H9 (cell line): ENCODE measurements at places on chromosomes 16 and 17.

GRCh38 chr17:59437791-59438281, 106.4 kb downstream of the YPEL2 start:
- DNase-seq, result no peak

GRCh38 chr17:13671341-13671740, 69.6 kb upstream of the HS3ST3A1 start:
- no peak for DNase-seq

- no peak for DNase-seq
Measured at GRCh38 chr16:23920446-23920845, 84.7 kb downstream of the PRKCB start.

DNA sequence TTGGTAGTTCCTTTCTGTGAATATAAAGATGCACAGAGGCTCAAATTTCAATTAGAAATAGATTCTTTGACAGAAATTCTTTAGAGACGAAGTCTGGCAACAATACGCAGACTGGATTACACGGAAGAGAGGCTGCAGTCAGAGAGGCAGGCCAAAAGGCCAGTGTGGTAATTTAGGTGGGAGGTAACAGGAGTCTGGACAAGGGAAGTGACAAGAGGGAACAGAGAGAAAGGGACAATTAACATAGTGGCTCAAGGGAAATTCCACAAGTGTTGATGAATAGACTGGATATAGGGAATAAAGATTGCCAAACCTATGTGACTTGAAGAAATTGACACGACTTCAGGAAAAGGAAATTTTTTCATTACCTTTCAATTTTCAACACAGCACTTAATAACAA, 54.6 kb downstream of the STX8 start:
- no peak for DNase-seq

GRCh38 chr16:59295993-59296736, 562.0 kb upstream of the GOT2 start:
- DNase-seq, result no peak

GRCh38 chr16:64711596-64711995, 410.3 kb downstream of the CDH11 start:
- no peak for DNase-seq

DNA sequence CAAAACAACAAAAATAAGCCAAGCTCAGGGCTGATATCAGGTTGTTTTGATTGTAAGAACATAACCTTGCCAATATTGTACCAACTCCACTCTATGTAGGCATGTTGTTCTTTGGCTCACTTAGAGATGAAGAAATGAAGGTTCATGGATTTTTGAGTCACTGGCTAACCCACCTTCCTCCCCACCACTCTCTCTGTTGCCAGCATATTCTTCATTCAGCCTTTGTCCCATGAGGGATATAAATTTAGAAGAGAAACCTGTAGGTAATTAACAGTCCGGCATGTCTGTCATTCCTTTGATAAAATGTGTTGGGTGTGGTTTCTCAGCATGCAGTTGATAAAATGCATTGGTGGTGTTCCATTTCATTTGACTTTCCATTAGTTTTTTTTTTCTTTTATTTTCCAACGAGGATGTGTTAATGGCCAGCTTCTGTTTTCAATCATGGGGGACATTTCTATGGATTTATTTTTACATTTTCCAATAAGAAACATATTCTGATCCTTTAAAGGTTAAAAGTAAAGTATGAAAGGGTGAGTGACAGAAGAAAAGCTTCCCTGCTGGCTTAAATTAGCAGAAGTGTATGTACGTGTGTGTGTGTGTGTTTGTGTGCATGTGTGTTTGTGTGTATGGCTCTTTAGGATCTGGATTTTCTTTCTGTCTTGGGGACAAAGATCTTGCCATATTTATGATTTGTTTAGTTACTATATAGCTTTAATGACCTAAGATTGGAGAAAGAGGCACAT, 166.2 kb upstream of the KCNJ16 start:
- DNase-seq, result no peak

DNA sequence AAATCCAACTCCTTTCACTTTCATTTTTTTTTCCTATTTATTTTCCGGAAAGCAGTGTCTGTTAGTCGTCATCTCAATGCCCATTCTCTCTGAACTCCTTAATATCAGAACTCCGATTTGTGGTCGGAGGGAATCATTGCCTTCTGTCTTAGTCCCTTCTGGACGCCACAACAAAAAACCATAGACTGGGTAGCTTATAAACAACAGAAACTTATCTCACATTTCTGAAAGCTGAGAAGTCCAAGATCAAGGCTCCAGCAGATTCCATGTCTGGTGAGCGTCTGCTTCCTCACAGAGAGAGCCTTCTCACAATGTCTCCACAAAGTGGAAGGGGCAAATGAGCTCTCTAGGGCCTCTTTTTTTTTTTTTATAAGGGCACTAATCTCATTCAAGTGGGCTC, 296.6 kb upstream of the CDH11 start:
- DNase-seq, result no peak

DNA sequence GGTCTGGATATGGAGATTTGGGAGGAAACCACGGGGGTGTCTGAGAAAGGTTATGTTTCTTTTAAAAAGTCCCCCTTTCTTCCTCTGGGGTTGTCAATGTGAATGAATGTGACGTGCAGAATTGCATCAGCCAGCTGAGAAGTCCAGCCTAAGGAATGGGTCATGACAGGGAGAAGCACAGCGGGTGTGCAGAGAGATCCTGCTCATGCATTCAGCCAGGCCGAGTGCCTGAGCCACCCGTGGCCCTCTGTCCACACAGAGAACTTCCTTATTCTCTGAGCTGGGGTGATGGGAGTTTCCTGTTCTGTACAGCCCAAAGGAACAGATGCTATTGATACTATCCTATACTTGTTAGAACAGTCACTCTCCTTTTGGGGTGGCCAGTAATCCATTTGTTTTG, 117.9 kb downstream of the CPPED1 start:
- no peak for DNase-seq

DNA sequence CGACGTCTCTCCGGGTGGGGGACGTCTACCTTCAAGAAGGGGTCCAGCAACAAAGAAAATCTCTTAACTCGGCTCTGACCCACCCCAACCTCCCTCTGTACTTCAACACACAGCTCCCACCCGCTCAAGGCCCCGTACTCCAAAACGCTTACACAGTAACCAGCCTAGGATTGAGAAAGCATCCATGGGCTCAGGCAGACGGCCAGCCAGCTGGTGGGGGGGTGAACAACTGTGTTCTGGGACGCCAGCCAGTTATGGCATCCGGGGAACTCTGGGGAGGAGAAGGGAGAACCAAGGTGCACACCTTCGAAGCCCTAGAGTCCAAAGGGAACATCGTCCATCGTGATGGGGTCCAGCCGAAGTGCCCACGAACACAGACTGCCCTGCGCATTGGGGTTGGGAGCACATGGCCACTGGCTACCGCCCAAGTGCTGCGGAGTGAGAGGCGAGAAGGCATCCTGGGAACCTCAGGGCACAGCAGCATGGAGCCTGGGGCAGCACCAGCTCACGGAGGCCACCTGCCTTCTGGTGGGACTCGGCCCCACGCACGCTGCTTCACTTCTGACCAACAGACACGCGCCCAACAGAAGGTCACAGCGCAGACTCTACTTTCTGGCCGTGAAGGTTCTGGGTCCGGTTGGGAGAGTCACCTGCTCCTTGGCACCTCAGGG, 14.3 kb downstream of the SLC16A3 start:
- no peak for DNase-seq

DNA sequence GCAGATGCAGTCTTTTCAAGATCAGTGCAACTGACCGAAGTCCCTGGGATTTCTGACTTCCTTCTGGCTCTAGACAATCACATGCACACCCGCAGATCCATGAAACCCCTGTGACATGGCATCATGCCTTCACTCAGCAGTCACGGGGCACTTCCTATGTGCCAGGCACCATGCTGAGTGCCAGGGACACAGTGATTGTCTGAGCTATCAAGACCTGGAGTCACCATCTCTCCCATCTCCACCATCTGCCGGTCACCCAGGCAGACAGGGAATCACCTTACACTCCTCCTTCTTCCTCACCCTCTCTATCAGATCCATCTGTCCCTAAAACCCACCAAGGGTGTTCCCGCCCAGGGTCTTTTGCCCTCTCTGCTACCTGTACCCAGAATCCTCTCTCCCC, 5.3 kb downstream of the BEAN1 start:
- DNase-seq, result no peak

GRCh38 chr17:75643643-75644017, 10.4 kb downstream of the SMIM5 start:
- no peak for DNase-seq

DNA sequence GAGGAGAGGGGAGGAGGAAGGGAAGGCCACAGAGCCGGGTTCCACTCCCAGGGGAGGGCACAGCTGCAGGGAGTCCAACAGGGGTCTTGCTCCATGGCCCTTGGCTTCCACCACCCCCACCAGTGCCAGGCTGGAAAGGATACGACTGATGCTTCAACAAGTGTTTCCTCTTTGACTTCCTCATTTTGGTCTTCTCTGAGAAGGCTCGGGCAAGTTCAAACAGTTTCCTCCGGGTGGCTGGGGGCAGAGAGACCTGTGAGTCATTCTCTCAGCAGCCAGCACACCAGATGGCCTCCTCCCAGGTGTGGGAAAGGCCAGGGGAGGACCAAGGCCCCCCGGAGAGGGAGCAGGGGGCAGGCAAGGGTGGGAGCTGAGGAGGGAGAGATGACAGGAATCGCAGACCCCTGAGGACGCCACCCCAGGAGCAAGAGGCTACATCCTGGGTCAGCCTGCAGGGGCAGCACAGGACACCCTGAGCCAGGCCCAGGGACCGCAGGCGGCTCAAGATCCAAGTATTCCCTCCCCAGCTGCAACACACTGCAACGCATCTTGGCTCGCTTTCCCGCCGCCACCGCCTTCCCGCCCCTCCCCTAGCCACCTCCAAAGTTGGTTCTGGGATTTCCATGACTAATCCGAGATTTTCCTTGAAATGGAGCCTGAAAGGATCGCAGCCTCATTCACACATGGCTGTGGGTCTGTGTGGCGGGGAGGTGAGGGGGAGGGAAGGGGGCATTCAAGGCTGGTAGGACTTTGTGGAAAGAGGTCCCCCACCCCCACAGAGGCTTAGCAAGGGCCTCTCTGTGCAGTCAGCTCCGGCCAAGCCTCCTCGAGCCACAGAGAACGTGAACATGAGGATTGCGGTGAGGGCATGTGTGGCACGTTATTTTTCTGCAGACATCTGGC, 18.4 kb upstream of the MRPS23 start:
- DNase-seq, result peak; percentile 91

- no peak for DNase-seq
Measured at GRCh38 chr16:29687755-29688154, 8.8 kb downstream of the QPRT start.

- DNase-seq, result no peak
Measured at GRCh38 chr16:12572316-12572985, 231.2 kb downstream of the CPPED1 start.

DNA sequence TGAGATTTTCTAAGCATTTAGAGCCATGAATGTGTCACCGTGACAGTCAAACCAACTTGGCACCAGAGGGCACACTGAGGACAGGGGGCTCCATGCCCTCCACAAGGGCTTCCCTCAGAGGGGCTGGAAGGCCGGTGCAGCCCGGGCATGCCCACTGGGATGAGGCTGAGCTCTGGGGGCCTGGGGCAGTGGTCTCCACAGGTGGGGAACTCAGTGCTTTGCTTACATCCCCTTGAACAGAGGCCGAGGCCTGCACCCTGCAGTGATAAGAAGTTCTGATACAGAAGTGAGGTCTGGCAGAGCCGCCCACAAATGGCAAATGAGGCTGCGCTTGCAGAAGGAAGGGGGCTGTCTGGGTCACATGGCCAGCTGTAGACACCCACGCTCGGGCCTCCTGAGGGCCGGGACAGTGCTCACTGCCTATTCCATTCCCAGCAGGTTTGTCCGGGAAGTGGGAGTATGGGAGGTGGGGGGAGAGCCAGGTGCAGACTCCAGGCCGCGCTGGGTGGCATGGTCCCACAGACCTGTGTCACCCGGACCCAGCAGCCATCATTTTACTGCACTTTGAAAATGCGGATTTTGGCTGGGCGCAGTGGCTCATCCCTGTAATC, 116.8 kb upstream of the CREBBP start:
- no peak for DNase-seq

DNA sequence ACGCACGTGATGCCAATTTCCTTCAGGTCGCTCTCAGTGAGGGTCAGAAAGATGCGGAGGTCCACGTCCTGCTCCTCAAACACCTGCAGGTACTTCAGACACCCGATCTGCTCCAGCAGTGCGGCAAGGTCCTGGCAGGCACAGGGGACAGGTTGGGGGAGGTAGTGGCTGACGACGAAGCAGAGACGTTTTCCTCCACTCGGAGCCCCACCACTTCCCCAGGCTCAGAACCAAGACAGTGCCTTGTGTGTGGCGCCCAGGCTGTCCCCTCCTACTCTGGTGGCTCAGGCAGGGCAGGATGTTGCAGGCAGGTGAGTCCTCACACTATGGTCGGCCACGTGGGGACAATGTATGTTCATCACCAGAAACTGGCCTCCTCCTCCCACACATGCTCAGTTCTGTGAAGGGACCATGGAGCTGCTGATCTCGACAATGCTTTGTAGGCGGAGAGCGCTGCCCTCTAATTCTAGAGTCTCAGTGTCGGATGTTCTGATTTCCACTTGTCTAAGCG, 5.7 kb downstream of the NUDT16L1 start:
- no peak for DNase-seq

DNA sequence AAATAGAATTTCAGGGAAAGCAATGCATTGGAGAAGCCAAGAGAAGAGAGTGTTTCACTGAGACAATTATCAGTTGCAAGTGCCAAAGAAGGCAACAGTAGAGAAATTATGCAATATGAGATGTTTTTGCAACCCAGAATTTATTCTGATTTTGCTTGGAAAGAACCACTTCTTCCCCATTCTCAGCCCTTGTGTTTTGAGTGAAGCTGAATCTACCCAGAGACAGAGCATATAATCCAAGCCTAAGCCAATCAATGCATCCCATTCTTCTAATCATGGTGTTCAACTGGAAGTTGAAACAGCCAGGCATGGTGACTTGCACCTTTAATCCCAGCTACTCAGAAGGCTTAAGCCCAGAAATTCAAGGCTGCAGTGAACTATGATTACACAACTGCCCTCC, 6.9 kb upstream of the SCNN1G start:
- no peak for DNase-seq

DNA sequence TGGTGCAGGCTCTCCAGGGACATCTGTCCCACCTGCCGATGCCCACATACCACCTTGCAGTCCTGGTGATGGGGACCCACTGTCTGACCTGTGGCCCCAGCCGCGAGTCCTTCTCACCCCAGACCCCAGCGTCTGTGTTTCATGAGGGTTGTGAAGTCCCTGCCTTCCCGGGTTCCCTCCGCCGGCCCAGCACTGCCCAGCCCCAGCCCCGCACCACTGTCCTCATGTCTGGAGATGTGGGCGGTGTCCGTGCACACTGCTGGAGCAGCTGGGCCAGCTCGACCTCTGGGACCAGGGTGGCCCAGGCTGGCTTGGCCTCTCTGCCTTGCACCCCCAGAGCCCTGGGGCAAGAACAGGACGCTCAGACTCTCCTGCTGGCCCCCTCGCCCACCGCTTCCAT, 199.5 kb upstream of the CIBAR2 start:
- DNase-seq, result no peak

- peak; percentile 44 for DNase-seq
Measured at GRCh38 chr16:51971184-51971583, 575.8 kb downstream of the TOX3 start.
